ENCODE measurements at places on chromosomes 7 and 10. TPM values are rescaled to one million over a fixed set of nuclear protein-coding genes. Genes with fewer than 3 reads are reported as not detected.

The LGI1 gene
- not detected for polyA plus RNA-seq

GRCh38 chr10:75400771-75401568 is 594 bp downstream of the ZNF503 start:
- peak; percentile 73 for DNase-seq

The CALN1 gene
- polyA plus RNA-seq = not detected

The GRID1 gene
- 0.03 TPM for polyA plus RNA-seq

GRCh38 chr10:79422178-79422892 is 23.1 kb downstream of the ZCCHC24 start:
- DNase-seq = peak; percentile 97

GRCh38 chr10:77494327-77494726 is 143.3 kb downstream of the KCNMA1 start:
- peak; percentile 79 for DNase-seq

DNA sequence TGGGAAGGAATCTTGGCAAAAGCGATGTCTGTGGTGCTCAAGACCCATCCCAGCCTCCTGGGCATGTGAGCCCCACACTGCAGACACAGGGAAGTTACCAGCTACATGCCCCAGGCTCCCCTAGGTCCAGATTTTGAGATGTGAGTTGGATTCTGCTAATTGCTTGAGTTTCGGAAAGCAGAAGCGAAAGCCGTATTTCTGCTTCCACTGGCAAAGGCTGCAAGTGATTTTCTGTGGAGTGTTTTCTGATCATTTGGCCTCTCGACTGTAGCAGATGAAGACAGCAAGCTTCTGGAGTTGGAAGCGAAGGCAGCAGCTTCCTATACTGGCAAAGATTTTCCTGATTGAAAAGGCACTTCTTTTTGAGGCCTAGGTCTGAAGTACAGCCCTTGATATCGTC is 29.6 kb downstream of the ANKRD16 start:
- no peak for DNase-seq

The IQUB gene
- 0.09 TPM for polyA plus RNA-seq

The HMX3 gene
- polyA plus RNA-seq = not detected

The CALML3 gene
- polyA plus RNA-seq = not detected

The AFAP1L2 gene
- 0.43 TPM for polyA plus RNA-seq

DNA sequence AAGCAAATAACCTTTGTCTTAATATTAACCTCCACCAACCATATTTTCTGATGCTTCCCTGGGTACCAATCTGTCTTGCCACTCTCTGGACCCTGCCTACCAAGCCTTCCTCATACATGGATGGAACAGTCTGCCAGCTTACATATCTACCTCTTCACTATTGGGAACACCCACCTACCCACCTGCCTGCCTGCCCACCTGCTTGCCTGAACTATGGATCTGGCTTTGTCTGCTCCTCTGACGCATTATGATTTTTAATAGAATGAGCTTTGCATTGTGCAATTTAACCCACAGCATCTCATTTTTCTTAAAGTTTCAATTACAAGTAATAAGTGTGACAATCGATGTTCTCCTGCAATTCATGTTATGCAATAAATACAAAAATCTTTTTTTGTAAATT is 137.9 kb upstream of the LSM8 start:
- no peak for DNase-seq

- DNase-seq = peak; percentile 86
Observed at GRCh38 chr7:81873559-81873958, 103.7 kb upstream of the HGF start.

The LDB3 gene
- not detected for polyA plus RNA-seq

GRCh38 chr10:87722716-87723115 is 63.0 kb downstream of the PAPSS2 start:
- DNase-seq = no peak

DNA sequence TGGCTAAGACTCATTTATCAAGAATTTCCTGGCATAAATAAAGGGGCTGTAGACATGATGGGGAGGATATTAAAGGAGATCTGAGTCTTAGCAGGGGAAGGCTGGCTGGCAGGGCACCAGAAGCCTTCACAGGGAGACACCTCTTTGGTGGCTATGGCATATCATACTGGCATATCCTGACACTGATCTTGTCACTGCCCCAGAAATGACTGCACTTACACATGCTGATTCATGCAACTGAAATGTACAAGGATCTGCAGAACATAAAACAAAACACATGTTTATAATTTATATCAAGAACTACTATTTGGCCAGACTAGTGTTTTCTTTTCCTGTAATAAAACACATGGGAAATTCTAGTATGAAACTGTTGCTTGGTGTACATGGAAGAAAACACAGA is 5.5 kb upstream of the LIPN start:
- DNase-seq = peak; percentile 61

The UPK3B gene
- not detected for polyA plus RNA-seq

The FIS1 gene
- polyA plus RNA-seq = 297 TPM

- DNase-seq = no peak
Observed at GRCh38 chr7:22386206-22386858, 29.4 kb upstream of the RAPGEF5 start.

The ELFN1 gene
- 0.26 TPM for polyA plus RNA-seq

- DNase-seq = peak; percentile 89
Observed at GRCh38 chr10:33897291-33897752, 562.9 kb upstream of the NRP1 start.

The NODAL gene
- not detected for polyA plus RNA-seq

DNA sequence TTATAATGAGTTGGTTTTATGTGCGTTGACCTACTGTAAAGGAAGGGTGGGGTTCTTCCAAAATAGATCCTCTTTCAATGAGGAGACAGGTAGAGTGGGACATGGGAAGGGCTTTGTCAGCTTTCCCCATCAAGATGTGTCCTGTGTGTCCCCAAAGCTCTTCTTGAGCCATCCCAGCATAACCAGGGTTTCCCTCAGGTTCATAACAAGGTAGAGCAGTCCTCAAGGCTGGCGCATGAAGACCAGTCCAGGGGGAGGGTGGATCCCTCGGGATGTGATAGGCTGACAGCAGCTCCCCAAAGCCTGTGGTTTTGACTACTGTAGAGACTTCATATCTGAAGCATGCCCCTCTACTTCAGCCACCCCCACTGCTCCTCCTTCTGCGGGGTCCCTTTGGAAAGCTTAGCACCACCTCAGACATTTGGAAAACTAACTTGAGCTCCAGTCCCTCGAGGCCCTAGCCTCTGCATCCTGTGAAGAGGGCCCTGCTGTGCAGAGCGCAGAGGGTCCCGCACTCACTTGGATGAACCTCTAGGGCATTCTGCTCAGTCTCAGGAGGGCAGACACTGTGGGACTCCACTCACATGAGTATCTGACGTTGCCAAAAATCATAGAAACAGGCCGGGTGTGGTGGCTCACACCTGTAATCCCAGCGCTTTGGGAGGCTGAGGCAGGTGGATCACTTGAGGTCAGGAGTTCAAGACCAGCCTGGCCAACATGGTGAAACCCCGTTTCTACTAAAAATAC is 1.1 kb upstream of the GIMAP8 start:
- no peak for DNase-seq

DNA sequence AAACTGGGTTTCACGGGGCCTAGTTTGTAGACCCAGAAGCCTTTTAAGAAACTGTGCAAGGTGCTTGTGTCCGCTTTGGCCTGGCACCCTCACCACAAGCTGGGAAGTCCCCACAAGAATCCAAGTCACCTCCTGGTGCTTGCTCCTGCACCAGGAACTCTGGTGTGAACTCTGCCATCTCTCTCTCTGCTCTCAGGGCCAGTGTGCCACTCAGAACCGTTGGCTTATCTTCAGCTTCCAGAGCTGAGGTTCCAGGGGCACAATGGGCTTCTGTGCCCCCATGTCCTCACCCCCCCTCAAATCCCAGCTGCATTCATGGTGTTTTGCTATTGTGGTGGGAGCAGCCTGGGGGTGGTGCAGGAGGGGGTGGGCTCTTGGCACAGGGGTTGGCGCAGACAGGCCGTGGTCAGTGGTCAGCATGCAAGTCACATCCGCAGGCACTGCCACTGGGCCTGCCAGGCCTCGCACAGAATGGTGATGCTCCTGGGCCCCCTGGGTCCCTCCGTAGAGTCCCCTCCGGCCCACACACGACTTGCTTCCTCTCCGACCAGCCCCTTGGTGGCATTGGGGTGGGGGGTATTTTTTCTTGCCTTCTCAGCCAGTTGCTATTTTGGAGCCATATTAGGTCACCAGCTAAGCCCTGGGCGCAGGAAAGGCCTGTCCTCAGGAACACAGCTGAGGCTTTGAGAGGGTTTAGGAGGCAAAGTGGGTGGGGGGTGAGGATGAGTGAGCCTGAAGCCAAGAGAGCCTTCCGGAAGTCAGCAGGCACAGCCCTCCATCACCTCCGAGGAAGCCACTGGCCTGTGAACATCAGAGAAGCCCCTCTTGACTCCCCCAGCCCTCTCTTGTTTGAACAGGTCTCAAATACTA is 3.0 kb downstream of the ZCCHC24 start:
- no peak for DNase-seq

The MYOZ1 gene
- 0.12 TPM for polyA plus RNA-seq

DNA sequence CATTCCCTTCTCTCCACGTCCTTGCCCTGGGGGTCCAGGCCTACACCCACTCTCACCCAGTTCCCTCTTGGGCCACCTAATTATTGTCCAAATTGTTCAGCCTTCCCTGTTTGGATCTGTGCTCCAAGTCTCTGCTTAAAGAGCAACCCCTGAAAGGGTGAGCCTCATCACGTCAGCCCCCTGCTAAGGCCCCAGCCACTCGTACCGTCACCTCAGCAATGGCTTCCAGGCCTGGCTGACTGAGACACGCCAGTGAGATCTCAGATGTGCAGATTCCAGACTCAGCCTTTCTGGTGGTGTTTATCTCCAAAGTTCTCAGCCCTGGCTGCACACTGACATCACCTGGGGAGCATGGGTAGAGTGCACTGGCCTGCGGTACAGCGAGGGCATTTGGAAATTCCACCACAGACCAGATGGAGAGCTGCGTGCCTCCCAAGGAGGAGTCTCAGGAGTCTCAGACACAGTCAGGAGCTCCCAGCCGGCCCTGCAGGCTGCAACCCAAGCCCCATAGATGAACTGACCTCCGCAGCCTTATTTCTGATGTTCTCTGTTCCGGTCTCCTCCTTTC is 87.5 kb downstream of the PRKAG2 start:
- no peak for DNase-seq
